ENCODE measurements at places on chromosomes 1 and 21. TPM values are rescaled to one million over a fixed set of nuclear protein-coding genes. Genes with fewer than 3 reads are reported as not detected.

- no peak for DNase-seq
These were observed 8.1 kb upstream of the VWA5B1 start for GRCh38 chr1:20282533-20282932.

- no peak for DNase-seq
These were observed 46.1 kb downstream of the FGGY start for GRCh38 chr1:59342801-59343575.

DNA sequence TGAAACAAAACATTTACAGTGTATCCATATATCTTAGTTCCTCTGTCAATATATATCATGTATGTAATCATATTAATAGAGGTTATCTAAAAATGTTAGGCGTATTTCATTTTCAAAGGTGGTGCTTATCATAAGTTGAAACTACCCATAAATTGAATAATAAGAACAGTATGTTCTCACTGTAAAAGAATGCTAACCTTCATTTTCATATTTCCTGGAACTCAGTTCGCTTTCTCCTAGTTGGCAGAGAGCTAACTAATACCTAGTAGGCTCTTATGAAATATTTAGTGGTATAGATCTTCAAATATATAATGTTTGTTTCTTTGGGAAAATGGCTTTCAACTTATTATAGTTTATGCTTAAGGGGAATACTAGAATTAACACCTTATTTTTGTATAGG is 118.4 kb downstream of the DISP1 start:
- DNase-seq = no peak

GRCh38 chr1:197448121-197448779 is 180.2 kb downstream of the CRB1 start:
- DNase-seq = no peak

DNA sequence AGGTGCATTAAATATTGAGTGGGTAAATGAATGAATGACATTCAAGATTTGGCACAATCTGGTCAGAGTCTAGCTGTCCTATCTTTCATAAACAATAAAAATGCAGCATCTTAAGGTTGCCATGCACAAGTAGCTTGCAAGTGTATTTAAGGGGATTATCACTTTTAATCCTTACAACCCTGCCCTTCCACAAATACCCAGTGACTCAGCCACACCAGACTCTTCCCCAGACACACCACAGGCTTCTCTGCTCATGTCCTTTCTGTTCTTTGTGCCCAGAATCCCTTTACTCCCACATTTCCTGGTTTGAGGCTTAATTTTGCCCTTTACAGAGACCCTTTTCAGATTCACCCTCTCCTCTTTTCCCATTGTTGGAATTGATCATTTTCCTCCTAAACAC is 59.8 kb downstream of the KIRREL1 start:
- DNase-seq = no peak

DNA sequence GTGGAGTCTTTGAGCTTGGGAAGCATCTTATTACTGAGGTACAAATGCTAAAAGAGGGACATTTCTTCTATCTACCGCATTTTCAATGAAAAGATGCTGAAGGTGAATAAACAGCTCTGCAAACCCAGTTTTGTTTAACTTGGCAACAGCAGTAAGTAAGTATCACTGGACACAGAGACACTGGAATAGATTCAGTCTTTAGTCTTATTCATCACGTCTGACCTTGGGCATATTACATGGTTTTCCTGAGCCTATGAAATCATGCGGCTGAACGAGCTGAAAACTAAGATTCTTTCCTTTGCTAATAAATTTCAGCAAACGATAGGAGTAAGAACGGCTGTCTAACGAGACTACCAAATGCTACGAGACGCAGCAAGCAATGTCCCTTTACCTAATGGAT is 207.4 kb downstream of the GABPA start:
- no peak for DNase-seq

- DNase-seq = no peak
These were observed 5.1 kb upstream of the ACTN2 start for GRCh38 chr1:236681219-236681618.

GRCh38 chr1:152870831-152871730 is 7.0 kb upstream of the SMCP start:
- DNase-seq = no peak

- no peak for DNase-seq
These were observed 85.2 kb downstream of the HHAT start for GRCh38 chr1:210413951-210414350.

DNA sequence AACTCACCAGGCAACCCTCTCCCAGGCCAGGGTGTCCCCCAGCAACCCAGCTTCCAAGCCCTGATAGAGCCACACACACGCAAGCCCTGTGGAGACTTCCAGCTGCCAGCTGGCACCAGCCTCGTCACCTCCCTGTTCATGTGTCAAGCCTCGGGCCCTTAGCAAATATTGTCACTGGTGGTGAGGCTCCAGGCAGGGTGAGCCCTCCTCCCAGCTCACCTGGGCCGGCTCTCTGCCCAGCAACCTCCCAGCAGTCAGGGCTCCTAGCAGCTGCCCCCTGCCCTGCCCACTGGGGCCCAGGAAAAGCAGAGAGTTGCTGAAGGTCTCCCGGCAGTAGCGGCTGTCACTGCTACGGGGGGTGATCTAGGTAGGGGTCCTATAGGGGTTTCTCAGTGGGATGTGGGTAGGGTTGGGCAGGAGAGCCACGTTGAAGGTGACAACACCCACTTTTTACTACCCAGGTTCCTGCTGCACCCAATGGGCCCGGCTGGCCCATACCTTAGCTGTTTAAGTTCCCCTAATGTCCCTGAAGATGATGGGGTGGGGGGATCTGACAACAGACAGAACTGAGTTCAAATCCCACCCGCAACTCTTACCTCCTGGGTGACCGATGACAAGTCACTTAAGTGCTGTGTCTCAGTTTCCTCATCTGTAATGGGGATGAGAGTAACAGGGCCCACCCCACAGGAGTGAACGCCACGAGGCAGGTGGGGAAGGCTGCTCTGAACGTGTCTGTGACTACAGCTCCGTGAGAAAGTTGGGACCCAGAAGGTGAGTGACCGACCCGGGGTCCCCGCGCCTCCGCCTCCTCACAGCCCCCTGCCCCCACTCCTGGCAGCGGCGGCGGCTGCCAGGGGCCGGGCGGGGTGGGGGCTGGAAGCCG is 678 bp downstream of the TTC39A start:
- DNase-seq = no peak

- DNase-seq = no peak
These were observed 3.7 kb downstream of the RSBN1 start for GRCh38 chr1:113808450-113809195.

DNA sequence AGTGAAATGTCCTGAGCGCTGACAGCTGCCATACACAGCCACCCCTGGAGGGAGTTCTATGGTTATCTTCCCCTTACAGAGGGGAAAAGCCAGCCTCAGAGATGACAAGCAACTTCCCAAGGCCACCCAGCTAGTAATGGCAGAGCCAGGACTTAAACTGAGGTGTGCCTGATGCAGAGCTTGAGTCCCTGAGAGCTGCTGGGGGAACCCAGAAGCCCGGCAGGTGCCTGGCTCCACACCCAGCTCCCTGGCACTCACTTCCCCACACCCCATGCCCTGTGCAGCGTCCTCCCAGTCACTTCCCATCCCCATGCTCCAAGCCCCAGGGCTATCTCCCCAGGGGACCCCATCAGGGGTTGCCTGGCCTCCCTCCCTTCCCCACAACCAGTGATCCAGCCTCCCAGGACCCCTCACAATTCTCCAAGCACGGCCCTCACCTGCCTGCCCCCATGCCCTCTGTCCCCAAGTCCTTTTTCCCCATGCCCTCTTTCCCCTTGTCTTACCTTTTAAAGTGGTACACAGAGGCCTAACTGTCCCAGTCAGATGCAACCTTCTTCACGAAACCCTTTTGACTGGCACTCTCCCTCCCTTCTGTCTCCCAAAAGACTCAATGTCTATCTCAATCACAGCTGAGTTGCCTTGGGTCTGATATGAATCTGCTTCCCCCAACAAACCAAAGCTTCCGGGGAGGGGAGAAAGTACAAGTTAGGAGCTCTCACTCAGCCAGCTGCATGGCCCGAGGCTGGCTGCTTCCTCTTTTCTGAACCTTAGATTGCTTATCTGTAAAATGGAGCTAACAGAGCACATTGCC is 39.8 kb upstream of the LRP8 start:
- DNase-seq = no peak

GRCh38 chr1:114607223-114607622 is 25.8 kb upstream of the BCAS2 start:
- no peak for DNase-seq

DNA sequence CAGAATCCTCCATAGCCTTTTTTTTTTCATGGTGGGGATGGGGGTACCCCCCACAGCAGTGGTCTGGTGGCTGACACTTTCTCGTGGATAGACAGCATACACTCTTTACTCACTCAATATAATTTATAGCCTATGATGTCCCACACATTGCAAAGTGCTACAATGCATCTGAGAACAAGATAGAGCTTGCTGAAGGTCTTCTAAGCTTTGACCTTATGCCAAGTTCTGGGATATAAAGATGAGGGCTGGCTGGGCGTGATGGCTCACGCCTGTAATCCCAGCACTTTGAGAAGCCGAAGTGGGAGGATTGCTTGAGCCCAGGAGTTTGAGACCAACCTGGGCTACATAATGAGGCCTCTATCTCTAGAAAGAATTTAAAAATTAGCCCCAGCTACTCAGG is 78.0 kb downstream of the MPZL1 start:
- no peak for DNase-seq

LRIF1 gene
- 9.2 TPM for total RNA-seq

SPRR1A gene
- not detected for total RNA-seq

SEMA4A gene
- 4.2 TPM for total RNA-seq

ATP1A2 gene
- total RNA-seq = 228 TPM

OBSCN gene
- total RNA-seq = 159 TPM

SLC30A2 gene
- 0.22 TPM for total RNA-seq

SH3BGRL3 gene
- 66.0 TPM for total RNA-seq

S100A3 gene
- 1.8 TPM for total RNA-seq

All from right atrium auricular region (tissue), 2 donors.